ENCODE measurements at places on chromosomes 3 and 15. TPM values are rescaled to one million over a fixed set of nuclear protein-coding genes. Genes with fewer than 3 reads are reported as not detected.

- no peak for DNase-seq
Observed at GRCh38 chr15:94290730-94291129, 59.4 kb downstream of the MCTP2 start.

- DNase-seq: no peak
Observed at GRCh38 chr15:87089551-87089950, 1009.9 kb downstream of the AGBL1 start.

GRCh38 chr15:50823281-50823680, 57.8 kb upstream of the SPPL2A start:
- DNase-seq: no peak

- DNase-seq: no peak
Observed at GRCh38 chr3:32522682-32523081, 20.0 kb upstream of the CMTM6 start.

- no peak for DNase-seq
Observed at GRCh38 chr15:59367022-59367451, 5.6 kb downstream of the MYO1E start.

- DNase-seq: no peak
Observed at GRCh38 chr3:174636451-174636850, 222.7 kb upstream of the NAALADL2 start.

DNA sequence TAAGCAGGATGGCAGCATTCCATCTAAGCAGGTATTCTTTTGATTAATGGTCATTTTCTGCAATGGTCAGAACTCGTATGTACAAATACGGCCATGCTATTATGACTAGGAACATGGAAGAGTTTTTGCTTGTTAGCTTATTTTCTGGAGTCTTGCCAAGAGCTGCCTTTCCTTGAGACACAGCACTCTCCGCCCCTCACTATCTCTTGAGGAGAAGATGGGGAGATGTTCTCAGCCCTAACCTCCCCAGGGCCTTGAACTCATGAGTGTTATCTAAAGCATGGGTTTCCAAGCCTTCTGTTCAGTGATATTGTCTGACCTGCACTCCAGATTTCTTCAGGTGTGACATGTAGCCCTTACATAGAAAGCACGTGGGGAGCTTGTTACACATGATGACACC, 65.9 kb upstream of the ACTC1 start:
- no peak for DNase-seq

GRCh38 chr3:128936341-128936740, 56.9 kb downstream of the ACAD9 start:
- DNase-seq: no peak

DNA sequence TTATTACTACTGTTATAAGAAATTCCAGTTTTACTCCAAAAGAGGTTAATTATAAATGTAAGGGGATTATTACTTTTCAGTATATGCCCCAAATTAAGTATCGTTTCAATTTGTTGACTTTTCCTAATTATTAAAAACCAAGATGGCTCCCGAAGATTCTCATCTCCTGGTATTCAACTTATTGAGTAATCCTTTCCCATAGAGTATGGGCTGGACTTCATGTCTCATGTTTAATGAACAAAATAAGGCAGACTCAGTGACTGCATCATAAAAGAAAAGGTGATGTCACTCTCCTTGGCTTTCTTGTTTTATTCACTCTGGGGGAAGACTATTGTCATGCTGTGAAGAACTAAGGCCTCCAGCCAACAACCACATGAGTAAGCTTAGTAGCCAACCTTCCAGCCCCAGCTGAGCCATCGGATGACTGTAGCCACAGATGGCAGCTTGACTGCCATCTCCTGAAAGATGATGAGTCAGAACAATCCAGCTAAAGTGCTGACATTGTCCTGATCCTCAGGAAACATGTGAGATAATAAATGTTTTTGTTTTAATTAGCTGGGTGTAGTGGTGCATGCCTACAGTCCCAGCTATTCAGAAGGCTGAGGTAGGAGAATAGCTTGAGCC, 17.3 kb downstream of the IGF2BP2 start:
- DNase-seq: no peak

- no peak for DNase-seq
Observed at GRCh38 chr3:142211034-142211433, 14.4 kb downstream of the GK5 start.

DNA sequence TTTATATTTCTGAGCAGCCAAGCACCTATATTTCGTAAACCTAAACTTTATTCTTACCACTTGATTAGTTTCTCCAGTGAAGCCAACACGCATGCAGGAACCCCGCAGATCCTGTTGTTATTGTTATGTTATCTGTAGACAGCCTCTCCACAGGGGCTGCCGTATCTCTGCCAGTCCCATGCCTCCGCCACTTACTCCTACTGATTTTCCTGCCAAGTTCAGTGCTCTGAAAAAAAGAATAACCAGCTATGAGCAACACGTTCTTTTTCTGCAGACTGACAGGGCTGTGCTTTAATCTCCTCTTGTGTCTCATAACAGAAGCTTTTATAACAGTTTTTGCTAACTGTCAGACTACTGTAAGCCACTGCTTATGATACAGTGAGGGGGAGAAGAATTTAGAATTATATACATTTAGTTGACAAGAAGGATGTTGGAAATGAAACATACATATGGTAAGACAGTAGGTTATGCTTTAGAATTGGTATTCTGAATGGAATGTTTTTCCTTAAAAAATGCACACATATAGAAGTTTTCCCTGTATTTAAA, 347.4 kb downstream of the SI start:
- no peak for DNase-seq

DNA sequence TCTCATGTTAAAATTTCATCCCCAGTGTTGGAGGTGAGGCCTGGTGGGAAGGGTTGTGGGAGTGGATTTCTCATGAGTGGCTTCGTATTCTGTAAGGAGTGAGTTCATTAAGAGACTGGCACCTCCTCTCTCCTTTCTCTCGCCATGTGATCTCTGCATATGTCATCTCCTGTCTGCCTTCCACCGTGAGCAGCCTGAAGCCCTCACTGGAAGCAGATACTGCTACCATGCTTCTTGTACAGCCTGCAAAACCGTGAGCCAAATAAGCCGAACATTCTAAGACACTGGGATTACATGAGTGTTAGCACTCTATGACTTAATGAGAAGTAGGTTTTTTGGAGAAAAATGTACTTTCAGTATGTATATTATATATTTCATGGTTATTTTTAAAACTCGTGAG, 6.8 kb upstream of the GABPB1 start:
- DNase-seq: no peak

DNA sequence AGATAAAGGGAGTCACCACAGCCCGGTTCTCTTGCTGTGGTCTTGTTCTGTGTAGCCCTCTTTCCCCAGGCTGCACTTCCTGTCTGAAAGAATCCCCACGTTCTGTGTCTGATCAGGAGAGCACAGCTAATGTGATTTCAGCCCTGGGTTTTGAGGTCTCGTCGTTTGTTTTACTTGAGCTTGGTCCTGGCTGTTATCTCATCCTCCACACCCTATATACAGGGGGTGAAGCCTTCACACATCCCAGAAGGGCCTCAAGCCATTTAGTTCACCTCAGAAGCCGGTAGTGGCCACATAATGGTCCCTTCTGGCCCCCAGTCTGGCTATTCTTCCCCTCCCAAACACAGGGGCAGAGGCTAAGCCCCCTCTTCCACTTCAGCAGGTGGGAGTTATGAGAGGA, 115.6 kb downstream of the PDE8A start:
- DNase-seq: no peak

DNA sequence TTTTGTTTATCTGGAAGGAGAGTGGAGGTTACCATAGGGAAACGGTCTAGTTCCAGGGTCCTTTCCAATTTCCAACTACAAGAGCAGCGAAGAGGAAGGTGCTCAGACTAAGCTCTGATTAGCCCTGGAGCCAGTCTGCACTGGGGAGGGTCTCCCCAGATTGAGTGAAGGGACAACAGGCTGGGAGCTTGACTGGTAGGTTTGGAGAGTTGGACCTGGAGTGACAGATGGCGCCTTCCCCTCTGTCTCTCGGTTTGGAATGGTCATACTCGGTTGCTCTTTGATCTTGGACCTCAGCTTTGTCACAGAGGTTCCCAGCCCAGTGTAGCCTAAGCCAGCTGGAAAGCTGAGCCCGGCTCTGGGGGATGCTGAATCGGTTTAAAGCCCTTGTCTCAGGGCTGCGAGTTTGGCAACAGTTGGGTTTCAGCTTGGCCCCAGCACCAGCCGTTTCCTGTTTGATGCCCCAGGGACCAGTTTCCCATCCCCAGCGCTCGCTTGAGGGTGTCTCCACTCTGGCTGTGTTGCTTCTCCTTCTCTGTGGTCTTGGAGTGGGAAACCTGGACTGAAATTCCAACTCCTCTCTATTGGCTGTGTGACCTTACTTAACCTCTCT, 53.1 kb upstream of the ULK4 start:
- DNase-seq: peak; percentile 84

MYRIP gene
- total RNA-seq: 2.8 TPM

IL17RD gene
- total RNA-seq: 0.86 TPM

NIT2 gene
- 38.0 TPM for total RNA-seq

SPTBN5 gene
- 0.15 TPM for total RNA-seq

UTS2B gene
- total RNA-seq: not detected

ARL6IP5 gene
- total RNA-seq: 121 TPM

C3orf85 gene
- not detected for total RNA-seq

FAM3D gene
- total RNA-seq: not detected

GOLGA8T gene
- total RNA-seq: 0.15 TPM

ASTE1 gene
- total RNA-seq: 2.3 TPM

Measured in psoas muscle (tissue), 8 donors.